Stomach (tissue), 19 donors: ENCODE measurements at places on chromosomes 11 and 22. TPM values are rescaled to one million over a fixed set of nuclear protein-coding genes. Genes with fewer than 3 reads are reported as not detected.

DNA sequence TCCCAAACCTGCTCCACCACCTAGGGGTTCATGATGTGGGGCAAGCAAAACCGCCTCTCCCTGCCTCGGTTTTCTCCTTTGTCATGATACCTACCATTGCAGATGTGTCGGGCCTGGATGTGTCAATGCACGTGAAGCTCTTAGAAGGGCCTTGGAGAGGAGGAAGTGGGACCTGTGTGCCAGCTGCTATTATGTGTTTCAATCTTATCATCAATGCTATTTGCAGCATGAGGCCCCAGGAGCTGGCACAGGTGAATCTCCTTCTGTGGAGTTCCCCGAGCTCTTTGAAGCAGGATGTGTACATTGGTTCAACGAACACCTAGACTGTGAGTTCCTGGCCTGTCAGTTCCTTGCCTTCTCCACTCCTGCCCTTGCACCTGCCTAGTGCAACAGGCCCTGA, 331.6 kb downstream of the CTTN start:
- no peaks in the 10 kb centered on the region for H3K27me3 ChIP-seq
- peak; percentile 52 for DNase-seq
- H3K27ac ChIP-seq = no peak overlapping the region
- no peak overlapping the region for H3K4me3 ChIP-seq
- H3K36me3 ChIP-seq = no peaks in the 10 kb centered on the region

DNA sequence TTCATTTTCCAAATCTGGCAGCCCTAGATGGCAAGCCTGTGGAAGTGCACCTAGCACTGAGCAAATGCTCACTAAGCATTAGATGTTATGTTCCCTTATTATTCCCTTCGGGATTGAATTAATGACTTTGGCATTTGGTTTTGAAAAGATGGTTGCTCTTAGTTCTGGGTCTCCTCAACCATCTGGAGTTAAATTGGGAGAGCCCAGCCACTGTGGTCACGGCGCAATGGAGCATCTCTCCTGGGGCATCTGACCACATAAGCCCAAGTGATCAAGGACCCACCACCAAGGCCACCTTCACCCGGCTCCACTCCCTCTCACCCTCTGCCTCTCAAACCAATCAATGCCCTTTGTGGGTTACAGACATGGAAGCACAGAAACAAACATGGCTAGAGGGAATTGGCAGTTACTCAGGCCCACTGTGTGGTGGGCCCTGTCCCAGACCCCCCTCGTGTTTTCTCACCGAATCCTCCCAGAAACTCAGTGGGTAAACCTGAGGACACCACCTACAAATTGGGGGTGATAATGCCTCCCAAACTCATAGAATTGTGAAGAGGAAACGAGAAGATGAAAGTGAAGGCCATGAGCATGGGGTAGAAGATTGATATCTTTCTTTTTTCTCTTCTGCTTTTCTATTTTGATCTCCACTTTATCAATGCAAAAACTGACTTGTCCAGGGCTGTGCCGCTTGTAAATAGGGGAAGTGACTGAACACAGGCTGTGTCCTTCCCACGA, 52.2 kb downstream of the IRAG1 start:
- H3K36me3 ChIP-seq = peaks cover 3% of the 10 kb centered on the region
- H3K27me3 ChIP-seq = no peaks in the 10 kb centered on the region
- H3K27ac ChIP-seq = peak overlapping the region; percentile 57
- DNase-seq = no peak
- H3K4me1 ChIP-seq = peaks cover 4% of the 10 kb centered on the region

DNA sequence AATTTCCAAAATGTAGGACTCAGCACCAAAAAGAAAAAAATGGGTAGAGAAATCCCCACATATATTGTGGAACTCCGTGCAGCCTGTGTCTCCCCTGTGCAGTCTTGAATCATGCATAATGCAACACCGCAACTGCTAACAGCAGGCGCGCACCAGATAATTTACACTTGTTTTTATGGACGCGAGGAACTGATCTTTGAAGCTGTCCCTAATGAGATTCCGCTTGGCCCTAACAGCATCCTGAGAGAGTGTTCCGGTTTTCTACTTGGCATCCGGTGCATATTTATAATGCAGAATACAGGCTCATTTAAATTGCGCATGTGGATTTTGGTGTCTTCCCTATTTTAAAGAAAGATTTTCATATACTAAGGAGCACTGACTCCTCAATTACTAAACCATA, 21.1 kb downstream of the MPPED2 start:
- peaks cover 11% of the 10 kb centered on the region for H3K4me1 ChIP-seq
- H3K36me3 ChIP-seq = no peaks in the 10 kb centered on the region
- no peaks in the 10 kb centered on the region for H3K27me3 ChIP-seq

MLC1 gene
- total RNA-seq = not detected

C1QTNF4 gene
- not detected for total RNA-seq

UCP3 gene
- total RNA-seq = 2.0 TPM

FAM180B gene
- total RNA-seq = not detected

DNA sequence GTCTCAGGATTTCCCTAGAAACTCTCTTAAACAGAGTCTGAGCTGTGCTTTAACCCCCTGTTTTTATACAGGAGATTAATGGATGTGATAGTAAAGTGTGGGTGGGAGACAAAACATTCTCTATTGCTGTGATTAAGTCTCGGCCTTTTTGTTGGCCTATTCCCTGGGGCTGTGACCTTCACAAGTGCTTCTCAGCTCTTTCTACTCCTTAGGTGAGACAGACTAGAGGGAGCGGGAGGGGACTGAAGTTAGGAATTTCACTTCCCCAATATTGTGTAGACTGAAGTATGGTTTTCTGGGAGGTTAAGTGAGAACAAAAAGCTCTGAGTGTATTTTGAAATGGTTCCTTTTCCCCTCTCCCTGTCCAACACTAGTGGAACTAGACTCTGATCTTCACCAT, 29.8 kb upstream of the OR8B8 start:
- no peak overlapping the region for H3K4me3 ChIP-seq
- no peaks in the 10 kb centered on the region for H3K4me1 ChIP-seq
- H3K27ac ChIP-seq = no peak overlapping the region
- no peaks in the 10 kb centered on the region for H3K36me3 ChIP-seq
- DNase-seq = no peak

GRCh38 chr11:21195995-21196394, 526.6 kb downstream of the NELL1 start:
- H3K36me3 ChIP-seq = no peaks in the 10 kb centered on the region
- H3K4me1 ChIP-seq = no peaks in the 10 kb centered on the region

GRCh38 chr22:31040542-31041398, 40.3 kb upstream of the SMTN start:
- peaks cover 65% of the 10 kb centered on the region for H3K4me1 ChIP-seq
- H3K27ac ChIP-seq = peak overlapping the region; percentile 74
- H3K36me3 ChIP-seq = no peaks in the 10 kb centered on the region
- H3K27me3 ChIP-seq = no peaks in the 10 kb centered on the region

FDXACB1 gene
- total RNA-seq = not detected

GSTT2B gene
- 1.7 TPM for total RNA-seq

- no peak for DNase-seq
- H3K4me3 ChIP-seq = no peak overlapping the region
- H3K36me3 ChIP-seq = no peaks in the 10 kb centered on the region
Observed at GRCh38 chr11:80473562-80473961, 1032.7 kb upstream of the TENM4 start.

- H3K36me3 ChIP-seq = peaks cover 92% of the 10 kb centered on the region
- DNase-seq = no peak
- no peak overlapping the region for H3K4me3 ChIP-seq
- H3K27me3 ChIP-seq = no peaks in the 10 kb centered on the region
- H3K27ac ChIP-seq = no peak overlapping the region
- peaks cover 20% of the 10 kb centered on the region for H3K4me1 ChIP-seq
Observed at GRCh38 chr22:35324762-35325161, 25.1 kb downstream of the TOM1 start.

DNA sequence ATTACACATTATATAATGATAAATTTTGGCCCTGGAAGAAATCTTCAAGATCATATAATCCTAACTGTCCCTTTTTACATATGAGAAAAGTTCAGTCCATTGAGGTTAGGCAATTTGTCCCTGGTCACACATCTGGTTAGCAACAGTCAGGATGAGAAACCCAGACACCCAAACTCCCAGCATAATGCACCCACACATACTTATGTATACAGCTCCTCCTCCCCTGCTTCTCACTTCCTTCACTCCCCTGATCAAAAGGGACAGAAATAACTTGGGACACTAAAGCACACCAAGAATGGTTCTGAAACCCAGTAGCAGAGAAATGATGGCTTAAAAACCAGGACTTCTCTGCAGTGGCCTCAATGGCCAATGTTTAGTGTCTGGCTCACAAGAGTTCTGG, 11.1 kb downstream of the NUMA1 start:
- H3K27me3 ChIP-seq = no peaks in the 10 kb centered on the region
- DNase-seq = no peak
- H3K4me1 ChIP-seq = peaks cover 35% of the 10 kb centered on the region
- H3K4me3 ChIP-seq = no peak overlapping the region
- H3K36me3 ChIP-seq = peaks cover 4% of the 10 kb centered on the region

GRCh38 chr11:776561-777287, 563 bp downstream of the GATD1 start:
- H3K4me1 ChIP-seq = peaks cover 66% of the 10 kb centered on the region
- DNase-seq = no peak
- peak overlapping the region; percentile 96 for H3K4me3 ChIP-seq
- peak overlapping the region; percentile 93 for H3K27ac ChIP-seq
- H3K27me3 ChIP-seq = no peaks in the 10 kb centered on the region

TOLLIP gene
- 42.4 TPM for total RNA-seq

MMP8 gene
- total RNA-seq = not detected

GRCh38 chr11:106763501-106763900, 254.8 kb downstream of the GUCY1A2 start:
- H3K27me3 ChIP-seq = no peaks in the 10 kb centered on the region
- no peaks in the 10 kb centered on the region for H3K4me1 ChIP-seq
- H3K27ac ChIP-seq = no peak overlapping the region
- DNase-seq = peak; percentile 25

USP35 gene
- total RNA-seq = 10.7 TPM

INS gene
- total RNA-seq = not detected

OR52N4 gene
- not detected for total RNA-seq

DNA sequence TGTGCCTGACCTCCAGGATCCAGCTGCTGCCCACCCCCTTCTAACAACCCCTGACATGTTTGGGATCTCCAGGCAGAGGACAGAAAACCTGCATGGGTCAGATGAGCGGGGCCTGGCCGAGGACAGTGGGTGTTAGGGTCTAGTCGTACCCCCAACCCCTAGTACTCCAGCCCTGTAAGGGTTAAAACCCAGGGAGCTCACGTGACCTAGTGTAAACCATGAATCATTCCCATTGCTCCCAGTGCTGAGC, 89.1 kb upstream of the CRYBB3 start:
- H3K36me3 ChIP-seq = no peaks in the 10 kb centered on the region
- H3K4me1 ChIP-seq = peaks cover 52% of the 10 kb centered on the region

GRCh38 chr11:112728288-112728687, 232.9 kb upstream of the NCAM1 start:
- H3K4me3 ChIP-seq = no peak overlapping the region
- no peaks in the 10 kb centered on the region for H3K36me3 ChIP-seq
- H3K4me1 ChIP-seq = no peaks in the 10 kb centered on the region
- DNase-seq = no peak

DNA sequence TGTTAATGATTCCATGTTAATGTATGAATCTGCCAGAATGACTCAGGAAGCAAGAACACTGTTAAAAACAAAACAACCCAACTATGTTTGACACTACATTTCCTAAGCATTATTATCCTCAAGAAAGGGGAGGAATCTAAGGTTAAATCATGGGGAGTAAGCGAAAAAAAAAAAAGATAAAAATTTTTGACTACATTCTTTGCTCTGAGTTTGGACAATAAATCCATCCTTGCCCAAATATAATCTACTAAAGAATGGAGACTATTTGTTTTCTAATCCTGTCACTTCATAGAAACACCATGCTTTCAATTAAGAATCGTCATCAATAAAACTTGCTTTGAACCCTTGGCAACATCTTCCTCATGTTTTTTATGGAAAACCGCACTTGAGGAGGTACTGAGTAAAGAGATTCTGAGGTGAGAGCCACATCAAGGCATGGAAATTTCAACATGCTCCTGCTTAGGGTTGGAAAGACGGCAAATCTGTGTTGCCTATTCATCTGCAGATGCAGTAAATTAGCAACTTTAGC, 9.7 kb downstream of the MAML2 start:
- no peak overlapping the region for H3K27ac ChIP-seq
- no peaks in the 10 kb centered on the region for H3K36me3 ChIP-seq
- no peak for DNase-seq
- no peak overlapping the region for H3K4me3 ChIP-seq
- H3K4me1 ChIP-seq = peaks cover 34% of the 10 kb centered on the region
- no peaks in the 10 kb centered on the region for H3K27me3 ChIP-seq

- peak overlapping the region; percentile 86 for H3K27ac ChIP-seq
- no peaks in the 10 kb centered on the region for H3K27me3 ChIP-seq
- H3K4me3 ChIP-seq = no peak overlapping the region
- DNase-seq = peak; percentile 90
- no peaks in the 10 kb centered on the region for H3K36me3 ChIP-seq
Observed at GRCh38 chr11:74696939-74697675, 34.1 kb downstream of the CHRDL2 start.

GRCh38 chr22:36563898-36564297, 34.9 kb upstream of the EIF3D start:
- H3K36me3 ChIP-seq = no peaks in the 10 kb centered on the region
- H3K27ac ChIP-seq = no peak overlapping the region
- no peaks in the 10 kb centered on the region for H3K27me3 ChIP-seq
- H3K4me1 ChIP-seq = no peaks in the 10 kb centered on the region

DNA sequence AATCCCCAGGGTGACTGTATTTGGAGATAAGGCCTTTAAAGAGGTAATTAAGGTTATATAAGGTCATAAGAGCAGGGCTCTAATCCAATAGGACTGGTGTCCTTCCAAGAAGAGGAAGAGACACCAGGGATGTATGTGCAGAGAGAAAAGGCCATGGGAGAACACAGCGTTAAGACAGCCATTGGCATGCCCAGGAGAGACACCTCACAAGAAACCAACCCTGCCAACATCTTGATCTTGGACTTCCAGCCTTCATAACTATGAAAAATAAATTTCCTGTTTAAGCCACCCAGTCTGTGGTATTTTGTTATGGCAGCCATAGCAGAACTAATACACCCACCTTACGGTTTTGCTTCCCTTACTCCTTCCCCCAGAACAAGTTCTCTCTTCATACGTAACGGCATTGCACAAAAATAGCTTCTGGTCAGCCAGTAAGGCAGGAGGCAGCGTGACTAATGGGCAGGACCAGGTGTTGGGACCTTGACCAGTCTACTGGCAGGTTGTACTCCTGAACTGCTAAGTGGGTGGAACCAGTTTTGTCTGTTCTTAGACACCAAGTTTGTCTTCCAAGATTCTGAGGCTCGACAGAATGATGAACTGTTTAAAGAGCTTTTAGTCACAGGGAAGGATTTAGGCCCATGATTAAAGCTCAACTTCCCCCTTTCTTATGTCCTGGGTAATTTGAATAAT, 31.9 kb upstream of the UPB1 start:
- no peak overlapping the region for H3K27ac ChIP-seq
- no peaks in the 10 kb centered on the region for H3K27me3 ChIP-seq
- no peak for DNase-seq
